ENCODE measurements at places on chromosomes 12 and 14.

GRCh38 chr12:112422531-112422930 lies 3.8 kb downstream of the PTPN11 start:
- no peak for DNase-seq

- no peak for DNase-seq
These were observed 135.7 kb upstream of the SLC16A7 start for GRCh38 chr12:59459966-59460660.

- DNase-seq: no peak
These were observed 20.9 kb downstream of the HIP1R start for GRCh38 chr12:122855928-122856831.

- no peak for DNase-seq
These were observed 106.3 kb upstream of the FRMD6 start for GRCh38 chr14:51545396-51545795.

DNA sequence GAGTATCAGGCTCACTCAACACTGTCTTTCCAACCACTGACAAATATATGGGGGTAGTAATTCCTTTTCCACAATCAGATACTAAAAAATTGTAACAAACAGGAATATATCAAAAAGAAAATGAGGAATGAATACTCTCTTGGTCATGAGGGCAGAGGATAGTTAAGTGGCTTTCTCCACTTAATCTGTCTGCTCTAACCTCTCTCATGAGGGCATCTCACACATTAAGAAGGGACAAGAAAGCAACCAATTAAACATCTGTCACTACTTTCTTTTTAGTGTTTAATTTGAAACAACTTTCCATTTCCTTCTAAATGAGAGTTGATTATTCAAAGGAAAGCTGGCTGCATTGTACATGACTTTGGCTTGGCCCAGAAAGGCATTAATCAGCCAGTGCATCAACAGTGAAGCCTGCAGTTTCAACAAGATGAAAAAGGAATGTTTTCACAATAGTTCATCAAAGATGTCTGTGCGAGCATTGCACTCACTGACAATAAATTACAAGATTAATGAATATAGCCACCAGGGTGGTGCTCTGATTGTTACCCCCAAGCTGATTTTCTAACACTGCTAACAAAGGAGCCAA lies 142.0 kb downstream of the SEC23A start:
- no peak for DNase-seq

- DNase-seq: no peak
These were observed 4.7 kb downstream of the PPP1R1A start for GRCh38 chr12:54583726-54584125.

- DNase-seq: no peak
These were observed 29.5 kb upstream of the CISTR start for GRCh38 chr12:53781228-53781801.

GRCh38 chr14:77707355-77707723 lies 484 bp downstream of the ALKBH1 start:
- DNase-seq: no peak

DNA sequence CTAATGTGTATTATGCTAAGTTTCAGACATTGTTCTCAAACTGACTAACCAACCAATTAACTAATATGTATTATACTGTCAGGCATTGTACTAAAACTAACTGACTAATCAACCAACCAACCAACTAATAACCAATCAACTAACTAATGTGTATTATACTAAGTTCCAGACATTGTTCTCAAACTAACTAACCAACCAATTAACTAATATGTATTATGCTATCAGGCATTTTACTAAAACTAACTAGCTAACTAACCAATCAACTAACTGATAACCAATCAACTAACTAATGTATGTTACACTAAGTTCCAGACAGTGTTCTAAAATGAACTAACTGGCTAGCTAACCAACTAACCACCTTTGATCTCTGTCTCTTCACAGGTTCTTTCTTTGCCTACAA lies 152.3 kb downstream of the SUDS3 start:
- DNase-seq: no peak

GRCh38 chr14:34715127-34715863 lies 902 bp upstream of the CFL2 start:
- no peak for DNase-seq

- no peak for DNase-seq
These were observed 199.3 kb downstream of the ITPR2 start for GRCh38 chr12:26633591-26634210.

- DNase-seq: no peak
These were observed 28.7 kb upstream of the REP15 start for GRCh38 chr12:27667540-27667939.

GRCh38 chr14:35122696-35123387 lies 490 bp downstream of the PRORP start:
- DNase-seq: no peak

DNA sequence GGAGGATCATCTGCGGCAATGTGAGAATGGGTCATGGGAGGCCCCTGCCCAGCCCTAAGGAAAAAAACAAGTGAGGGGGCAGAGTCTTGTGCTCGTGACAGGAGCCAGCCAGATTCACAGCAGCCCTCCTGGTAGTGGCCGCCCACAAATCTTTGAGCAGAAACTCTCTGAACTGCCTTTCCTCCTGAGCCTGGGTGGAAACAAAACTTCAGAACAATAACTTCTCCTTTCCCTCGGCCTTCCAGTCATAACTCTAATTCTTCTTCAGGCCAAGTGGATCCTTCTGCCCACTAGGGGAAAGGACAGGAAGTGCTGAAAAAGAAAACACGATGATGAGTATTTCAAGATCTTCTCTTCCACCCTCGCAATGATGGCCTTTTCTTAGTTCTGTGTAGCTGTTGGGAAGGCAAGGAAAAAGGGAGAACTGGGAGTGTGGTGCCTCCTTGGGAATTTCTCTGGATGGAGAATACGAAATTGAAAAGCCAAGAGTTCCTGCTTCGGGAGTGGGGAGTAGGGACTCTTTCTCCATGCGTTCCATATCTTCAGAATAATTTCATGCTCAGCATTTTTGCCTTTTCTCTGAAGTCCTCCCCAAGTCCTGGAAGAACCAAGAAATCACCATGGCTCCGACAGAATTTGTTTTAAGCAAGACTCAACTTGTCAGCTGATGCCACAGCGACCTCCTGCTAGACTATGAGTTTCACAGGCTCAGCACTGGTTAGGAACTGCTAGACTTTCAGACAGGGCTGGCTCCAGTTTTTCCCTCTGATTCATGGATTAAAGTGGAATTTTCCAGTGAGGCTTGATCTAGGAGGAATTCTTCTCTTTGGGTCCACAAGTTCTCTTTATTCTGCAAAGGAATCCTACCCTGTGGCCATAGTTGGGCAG lies 188.9 kb downstream of the CAND1 start:
- DNase-seq: no peak

DNA sequence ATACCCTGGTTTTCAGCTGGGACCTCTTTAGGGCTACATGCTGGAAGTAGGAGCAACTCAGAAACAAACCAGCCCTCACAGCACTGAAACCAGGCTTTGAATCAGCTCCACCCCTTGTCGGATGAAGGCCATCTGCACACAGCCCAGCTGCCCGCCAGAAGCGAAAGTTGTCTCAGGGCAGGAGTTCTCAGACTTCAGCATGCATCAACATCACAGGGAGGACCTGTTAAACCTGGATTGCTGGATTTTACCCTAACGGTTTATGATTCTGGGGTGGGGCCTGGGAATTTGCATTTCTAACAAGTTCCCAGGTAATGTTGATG lies 10.9 kb downstream of the SYNDIG1L start:
- DNase-seq: no peak

GRCh38 chr12:47991106-47992061 lies 12.9 kb downstream of the COL2A1 start:
- no peak for DNase-seq

DNA sequence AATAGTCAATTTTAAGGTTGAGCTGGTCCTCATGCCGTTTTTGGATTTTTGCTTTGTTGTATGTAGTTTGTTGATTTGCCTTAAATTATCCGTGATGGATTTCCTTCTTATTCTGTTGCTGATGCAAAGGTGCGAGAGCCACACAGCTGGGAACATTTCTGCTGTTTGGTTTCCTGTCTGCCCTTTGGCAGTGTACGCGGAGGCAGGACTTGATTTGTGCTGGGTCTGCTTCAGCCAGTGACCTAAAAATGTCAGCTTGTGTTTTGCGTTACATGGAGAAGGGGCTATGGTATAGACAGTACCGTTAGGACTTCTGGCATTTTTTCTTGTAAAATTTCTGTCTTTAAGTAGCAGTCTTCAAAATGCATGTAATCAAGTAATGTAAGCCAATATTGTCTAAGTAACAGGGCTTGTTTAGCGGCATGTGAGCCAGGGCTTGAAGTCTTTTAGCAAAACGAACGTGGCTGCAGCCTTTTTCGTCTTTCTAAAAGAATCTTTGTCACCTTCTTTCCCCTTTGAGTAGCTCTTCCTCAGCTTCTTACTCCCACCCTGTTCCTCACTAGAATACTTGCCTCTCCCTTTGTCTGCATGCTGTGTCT lies 18.2 kb upstream of the RD3L start:
- DNase-seq: no peak

DNA sequence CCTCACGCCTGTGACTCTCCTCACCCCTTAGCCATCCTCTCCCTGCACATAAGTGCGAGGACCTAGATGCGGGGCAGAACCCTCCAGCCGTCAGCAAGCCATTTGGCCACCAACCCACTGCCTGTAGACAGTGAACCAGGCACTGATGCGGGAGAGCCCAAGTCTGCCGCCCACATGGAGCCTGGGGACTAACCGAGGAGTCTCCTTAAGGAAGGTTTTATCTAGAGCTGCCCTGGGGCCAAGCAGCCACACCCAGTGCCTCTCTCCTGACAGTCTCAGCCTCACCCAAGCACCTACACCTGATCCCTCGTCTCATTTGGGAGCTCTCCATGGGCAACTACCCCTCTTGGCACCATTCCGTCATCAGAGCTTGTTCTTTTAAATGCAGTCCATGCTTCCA lies 72.7 kb downstream of the CHGA start:
- DNase-seq: no peak

GRCh38 chr12:51217133-51217967 lies 512 bp downstream of the POU6F1 start:
- peak; percentile 52 for DNase-seq

DNA sequence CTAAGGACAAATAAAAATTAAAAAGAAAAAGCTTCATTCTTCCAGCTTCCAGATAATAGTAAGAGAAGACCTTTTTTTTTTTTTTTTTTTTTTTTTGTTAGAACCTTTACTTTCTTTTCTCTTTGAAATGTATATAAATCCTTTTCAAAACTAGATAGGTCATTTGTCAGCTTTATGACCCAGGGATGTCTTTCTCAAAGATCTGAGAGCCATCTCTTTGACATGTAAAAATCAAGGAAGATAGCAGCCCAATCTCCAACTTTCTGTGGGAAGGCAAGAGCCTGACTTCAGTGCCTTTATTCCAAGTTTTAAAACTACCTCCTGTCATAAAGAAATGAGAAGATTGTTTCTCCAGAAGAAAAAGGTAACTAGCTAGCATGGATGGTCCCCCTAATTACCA lies 203.3 kb upstream of the LRFN5 start:
- DNase-seq: no peak

DNA sequence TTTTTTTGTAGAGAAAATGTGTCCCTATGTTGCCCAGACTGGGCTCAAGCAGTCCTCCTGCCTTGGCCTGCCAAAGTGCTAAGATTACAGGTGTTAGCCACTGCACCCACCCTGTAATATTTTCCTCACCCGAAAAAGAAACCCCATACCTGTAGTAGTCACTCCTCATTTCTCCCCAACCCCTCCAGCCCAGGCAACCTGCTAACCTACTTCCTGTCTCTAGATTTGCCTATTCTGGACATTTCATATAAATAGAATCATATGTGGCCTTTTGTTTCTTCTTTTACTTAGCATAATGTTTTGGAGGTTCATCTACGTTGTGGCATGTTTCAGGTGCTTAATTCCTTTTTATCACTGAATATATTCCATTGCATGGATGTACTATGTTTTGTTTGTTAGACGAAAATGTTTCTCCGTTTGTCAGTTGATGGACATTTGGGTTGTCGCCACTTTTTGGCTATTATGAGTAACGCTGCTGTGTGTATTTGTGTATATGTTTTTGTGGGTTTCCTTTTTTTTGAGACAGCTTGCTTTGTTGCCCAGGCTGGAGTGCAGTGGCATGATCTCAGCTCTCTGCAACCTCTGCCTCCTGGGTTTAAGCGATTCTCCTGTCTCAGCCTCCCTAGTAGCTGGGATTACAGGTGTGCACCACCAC lies 6.2 kb downstream of the ANKRD13A start:
- no peak for DNase-seq

- DNase-seq: no peak
These were observed 19.4 kb downstream of the RAP1B start for GRCh38 chr12:68630050-68630449.

- DNase-seq: no peak
These were observed 19.5 kb downstream of the MRPS35 start for GRCh38 chr12:27730097-27730588.

DNA sequence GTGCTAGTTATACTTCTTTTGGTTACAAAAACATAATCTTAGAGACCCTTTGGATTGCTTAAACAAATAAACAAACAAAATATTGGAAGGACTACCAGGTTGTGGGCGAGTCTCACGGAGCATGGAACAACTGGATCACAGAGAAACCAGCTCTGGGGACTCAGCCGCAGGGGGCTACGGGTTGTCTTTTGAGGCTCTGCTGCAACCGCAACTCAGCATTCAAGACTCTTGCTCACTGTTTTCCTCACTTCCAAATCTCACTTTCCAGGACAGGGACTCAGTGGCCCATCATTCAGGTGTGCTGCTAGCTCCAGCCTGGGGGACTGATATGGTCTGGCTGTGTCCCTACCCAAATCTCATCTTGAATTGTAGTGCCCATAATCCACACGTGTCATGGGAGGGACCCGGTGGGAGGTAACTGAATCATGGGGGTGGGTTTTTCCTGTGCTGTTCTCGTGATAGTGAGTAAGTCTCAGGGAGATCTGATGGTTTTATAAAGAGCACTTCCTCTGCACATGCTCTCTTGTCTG lies 14.0 kb upstream of the SERPINA4 start:
- no peak for DNase-seq

- DNase-seq: no peak
These were observed 33.3 kb upstream of the PPP1CC start for GRCh38 chr12:110775997-110776396.

DNA sequence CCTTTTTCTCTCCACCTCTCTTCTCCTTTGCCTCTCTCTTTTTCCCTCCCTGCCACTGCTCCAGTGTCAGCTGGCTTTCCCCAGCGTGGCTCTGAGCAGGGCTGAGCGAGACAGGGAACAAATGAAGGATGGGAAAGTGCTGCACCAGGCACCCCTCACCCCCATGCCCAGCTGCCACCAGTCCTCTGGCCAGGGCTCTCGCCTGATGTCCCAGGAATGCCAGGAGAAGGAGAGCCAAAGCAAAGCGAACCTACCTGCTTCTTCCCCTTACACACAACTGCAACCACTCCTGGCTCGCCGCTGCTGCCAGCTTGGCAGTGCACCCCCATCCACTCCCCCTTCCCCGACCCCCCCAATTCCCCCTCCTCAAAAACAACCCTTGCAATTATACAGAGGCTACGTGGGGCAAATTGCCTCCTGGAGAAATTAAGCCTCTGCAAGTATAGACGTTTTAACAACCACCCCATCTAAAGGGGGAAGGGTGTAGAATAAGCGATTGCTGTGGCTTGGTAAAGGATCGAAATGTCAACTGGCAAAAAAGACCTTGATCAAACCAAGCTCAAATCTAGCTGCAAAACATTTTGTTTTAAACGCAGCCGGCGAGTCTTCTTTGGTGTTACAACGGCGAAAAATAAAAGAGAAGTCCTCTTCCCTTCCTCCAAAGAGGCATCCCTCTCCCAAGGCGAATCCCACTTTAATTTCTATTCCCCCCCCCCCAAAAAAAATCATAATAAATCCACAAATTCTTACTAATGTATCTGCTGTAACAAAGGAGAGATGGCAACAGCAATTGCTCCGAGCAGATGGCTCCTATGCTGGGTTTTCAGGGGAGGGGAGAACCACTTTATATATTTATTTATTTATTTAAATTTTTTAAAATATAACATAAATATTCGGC lies 2.9 kb downstream of the BCL11B start:
- DNase-seq: no peak

GRCh38 chr14:75009176-75009575 lies 6.5 kb downstream of the EIF2B2 start:
- no peak for DNase-seq

Measured in progenitor cell of endocrine pancreas (in vitro differentiated cells).